ENCODE measurements at places on chromosomes 3 and 15.

GRCh38 chr15:100705065-100705464, 102.7 kb downstream of the ASB7 start:
- DNase-seq, result no peak

DNA sequence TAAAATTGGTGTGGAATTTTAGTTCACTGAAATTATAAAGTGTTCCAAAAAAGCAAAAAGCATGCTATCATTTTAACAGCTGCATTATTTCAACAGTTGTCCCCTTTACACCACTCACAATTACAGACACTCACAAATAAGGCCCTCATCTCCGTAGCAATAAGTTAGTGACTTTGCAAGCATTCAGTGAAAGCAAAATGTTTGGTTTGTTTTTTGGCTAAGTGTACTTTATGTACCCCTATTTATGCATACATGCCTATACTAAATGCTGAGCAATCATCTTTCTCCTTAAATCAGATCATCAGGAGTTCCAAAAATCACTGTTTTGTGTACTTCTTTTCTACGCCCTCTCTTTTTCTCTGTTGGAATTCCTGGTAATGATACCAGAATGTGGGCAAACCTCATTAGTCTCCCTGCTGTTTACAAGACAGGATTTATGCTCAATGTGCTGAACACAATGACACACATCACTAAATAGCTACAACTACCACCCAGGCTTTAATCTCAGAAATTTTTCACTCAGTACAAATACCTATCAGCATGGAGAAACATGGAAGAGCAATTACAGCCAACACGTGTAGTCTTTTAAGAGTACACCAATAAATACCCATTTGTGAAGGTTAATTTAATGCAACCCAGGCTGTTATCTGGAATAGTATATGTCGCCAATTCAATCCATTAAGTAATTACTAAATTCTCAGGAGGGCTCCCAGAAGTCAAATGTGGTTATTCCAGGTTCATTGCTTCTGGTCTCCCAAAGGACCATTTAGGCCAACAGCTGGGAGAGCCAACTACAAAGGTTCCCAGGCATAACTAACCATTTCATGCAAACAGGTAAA, 12.0 kb downstream of the ALDH1A2 start:
- no peak for DNase-seq

DNA sequence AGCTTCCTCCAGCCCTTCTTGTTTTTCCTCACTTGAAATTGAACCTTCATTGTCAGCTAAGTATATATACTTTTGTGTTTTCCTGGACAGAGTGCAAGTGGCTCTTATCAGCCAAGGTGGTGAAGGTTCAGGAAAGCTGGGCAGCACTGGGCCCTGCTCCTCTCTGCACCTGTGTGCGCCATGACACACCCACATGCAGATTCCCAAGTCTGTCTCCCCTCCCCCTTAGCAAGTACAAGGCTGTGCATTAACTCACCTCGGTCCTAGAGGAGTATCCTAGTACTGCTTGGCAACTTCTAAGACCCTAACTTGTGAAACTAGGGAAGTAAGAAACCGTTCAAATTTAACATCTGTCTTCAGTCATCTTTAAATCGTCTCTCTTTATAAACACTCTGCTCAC, 85.8 kb downstream of the SLC49A4 start:
- DNase-seq, result no peak

DNA sequence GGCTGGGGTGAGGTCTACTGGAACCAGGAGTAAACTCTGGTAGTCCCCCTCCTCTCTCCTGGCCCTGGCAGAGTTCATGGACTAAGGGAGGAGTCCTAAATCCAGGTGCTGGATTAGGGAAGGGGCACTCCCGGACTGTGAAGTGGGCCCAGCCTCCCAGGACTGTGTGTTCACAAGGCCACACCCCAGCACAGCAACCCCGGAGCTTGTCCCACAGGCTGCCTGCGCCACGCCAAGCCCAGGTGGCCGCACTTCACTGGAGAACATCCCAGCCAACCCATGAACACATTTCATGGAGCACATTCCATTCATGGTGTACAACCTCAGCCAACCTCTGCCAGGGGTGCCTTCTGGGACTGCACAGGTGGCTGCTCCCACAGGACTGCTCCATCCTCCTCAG, 8.2 kb downstream of the ARPIN start:
- DNase-seq, result no peak

GRCh38 chr3:182180654-182181385, 469.1 kb downstream of the SOX2 start:
- DNase-seq, result no peak

DNA sequence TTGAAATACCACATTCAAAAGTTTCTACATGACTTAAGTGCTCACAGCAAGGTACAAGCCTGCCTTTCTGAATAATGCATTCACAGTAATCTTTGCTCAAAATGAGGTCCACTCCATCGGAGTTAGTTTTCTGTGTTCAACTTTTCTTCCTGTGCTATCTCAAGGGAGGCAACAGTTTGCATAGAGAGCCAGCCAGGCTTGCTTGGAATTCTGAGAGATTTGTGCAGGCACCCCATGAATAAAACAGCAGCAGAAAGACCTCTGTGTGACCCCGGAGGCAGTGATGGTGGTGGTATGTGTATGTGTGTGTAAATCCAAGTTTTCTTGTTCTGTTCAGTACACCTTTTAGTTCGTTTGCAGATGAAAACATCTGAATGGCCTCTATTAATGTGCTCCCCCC, 124.0 kb downstream of the ADAMTS9 start:
- no peak for DNase-seq

GRCh38 chr15:75211436-75212199, 9.9 kb downstream of the C15orf39 start:
- DNase-seq, result no peak

DNA sequence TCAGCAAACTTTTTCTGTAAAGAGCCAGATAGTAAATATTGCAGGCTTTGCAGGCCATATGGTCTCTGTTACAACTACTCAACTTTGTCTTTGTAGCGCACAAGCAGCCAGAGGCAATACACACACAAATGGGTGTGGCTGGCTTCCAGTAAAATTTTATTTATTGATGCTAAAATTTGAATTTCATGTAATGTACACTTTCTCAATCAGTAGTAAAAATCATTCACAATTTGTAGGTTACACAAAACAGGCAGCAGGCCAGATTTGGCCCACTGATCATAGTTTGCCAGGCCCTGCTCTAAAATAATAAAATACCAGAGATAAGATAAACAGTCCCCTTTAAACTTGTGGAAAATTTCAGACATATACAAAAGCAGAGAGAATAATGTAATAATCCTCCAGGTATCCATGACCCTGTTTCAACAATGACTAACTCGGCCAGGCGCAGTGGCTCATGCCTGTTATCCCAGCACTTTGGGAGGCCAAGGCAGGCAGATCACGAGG, 330.3 kb downstream of the SHQ1 start:
- no peak for DNase-seq

Measured in mesothelial cell of epicardium (in vitro differentiated cells).